ENCODE measurements at places on chromosomes 2 and 18.
A peak's percentile ranks its signal among the peaks of the same experiment; 100 is the strongest.

DNA sequence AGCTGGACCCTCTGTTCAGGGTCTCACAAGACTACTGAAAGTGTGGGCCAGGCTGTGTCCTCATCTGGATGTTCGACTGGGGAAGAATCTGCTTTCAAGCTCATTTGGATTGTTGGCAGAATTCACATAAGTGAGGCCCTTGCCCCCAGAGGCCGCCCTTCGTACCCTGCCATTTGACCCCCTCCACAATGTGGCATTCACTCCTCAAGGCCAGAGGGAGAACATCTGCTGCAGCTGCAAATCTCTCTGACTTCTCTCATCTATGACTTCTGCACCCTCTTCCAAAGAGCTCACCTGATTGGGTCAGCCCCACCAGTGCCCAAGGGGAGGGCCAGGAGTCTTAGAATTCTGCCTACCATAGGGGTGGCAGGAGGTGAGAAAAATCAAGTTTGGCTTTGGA, 3.9 kb upstream of the CNDP2 start:
- DNase-seq: no peak

- DNase-seq: peak; percentile 6
Measured at GRCh38 chr2:172200495-172201085, 97.9 kb upstream of the DLX2 start.

DNA sequence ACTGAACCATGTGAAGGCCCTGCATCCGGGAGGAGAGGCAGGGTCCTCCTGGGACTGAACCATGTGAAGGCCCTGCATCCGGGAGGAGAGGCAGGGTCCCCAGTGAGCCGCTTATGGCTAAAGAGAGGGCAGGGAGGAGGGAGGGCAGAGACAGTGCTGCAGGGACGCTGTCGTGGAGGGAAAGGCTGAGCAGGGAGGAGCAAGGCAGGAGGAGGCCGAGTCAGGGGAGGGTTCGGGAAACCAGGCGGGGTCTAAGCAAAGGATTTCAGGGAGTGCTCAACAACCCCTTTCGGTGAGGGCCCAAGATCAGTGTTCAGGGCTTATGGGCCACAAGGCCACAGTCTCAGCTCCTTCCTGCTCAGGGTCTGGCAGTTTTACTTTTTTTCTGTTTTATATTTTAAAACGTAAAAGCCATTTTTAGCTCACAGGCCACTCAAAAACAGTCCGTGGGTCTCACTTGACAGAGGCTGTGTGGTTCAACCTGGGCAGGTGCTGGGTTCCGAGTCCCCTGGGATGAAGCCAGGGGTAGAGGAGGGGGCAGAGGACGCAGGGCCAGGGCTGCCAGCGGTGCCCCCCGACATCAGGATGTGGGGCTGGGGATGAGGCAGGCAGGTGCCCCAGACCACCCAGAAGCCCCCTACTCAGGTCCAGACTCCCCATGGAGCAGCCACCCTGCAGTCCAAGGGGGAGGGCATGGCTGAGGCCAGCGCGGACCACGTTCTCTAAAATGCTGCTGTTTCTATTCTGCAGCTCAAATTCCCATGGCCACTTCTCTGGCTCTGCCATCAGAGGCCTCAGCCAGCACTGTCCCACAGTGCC, 5.2 kb downstream of the TMEM18 start:
- DNase-seq: no peak

GRCh38 chr18:76619261-76619620, 124.2 kb upstream of the ZNF516 start:
- no peak for DNase-seq

GRCh38 chr2:223075301-223076270, 23.6 kb downstream of the KCNE4 start:
- no peak for DNase-seq

DNA sequence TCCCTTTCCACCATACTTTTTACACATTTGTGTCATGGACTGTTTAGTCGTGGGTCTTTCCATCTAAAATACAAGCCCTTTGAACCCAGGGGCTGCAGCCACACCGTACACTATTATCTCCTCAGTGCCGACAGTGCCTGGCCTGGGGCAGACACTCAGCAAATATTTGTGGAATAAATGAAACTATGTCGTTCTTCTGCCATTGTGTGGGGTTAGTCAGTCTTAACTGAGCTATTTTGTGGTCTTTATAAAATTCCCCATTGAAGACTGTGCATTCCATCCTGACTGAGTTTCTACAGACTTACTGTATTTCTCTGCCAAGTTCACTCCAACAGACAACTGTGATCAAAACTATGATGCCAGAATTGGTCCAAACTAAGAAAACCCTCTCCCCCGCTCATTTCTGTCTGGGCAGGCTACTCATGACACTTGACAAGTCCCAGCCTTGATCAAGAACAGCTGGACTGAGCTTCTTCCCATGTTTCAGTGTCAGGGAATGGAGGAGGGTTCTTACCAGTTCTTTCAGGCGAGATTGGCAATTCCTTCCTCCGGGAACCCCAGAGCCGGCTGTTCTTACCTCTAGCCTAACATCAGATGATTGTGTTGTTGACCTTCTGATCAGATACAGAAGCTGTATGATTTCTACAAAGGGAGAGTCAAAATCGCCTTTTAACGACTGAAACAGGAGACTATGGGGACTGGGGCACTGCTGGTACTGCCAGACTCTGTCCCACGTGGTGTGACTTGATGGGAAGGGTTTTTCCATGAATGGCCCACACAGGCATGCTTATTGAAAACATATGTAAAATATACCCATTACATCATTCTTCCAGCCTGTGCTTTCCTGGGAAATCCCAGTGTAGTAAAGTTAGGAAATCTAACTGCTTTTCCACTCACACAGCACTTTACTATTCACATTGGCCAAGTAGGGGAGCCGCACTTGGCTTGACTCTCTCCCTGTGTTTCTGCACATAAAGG, 77.4 kb upstream of the NPAS2 start:
- no peak for DNase-seq

GRCh38 chr18:75073654-75074053, 135.3 kb downstream of the PTGR3 start:
- no peak for DNase-seq

GRCh38 chr2:127610561-127610960, 35.4 kb upstream of the GPR17 start:
- DNase-seq: no peak

- no peak for DNase-seq
Measured at GRCh38 chr2:27121906-27122305, 1.7 kb upstream of the ABHD1 start.

DNA sequence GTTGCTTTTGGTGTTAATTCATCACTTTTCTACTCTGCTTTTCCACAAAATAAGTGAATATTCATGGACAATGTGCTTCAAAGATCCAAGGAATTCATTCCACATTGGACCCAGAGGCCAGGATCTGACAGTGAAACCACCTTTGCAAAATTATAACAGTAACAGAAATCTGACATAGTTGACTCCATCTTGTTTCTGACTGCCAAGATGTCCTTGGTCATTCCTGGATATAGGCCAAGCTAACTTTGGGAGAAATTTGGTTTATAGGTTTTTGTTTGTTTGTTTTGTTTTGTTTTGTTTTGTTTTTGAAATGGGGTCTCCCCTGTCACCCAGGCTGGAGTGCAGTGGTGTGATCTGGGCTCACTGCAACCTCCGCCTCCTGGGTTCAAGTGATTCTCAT, 10.3 kb downstream of the MPPE1 start:
- no peak for DNase-seq

- DNase-seq: no peak
Measured at GRCh38 chr18:76937597-76937996, 115.2 kb downstream of the ZNF236 start.

GRCh38 chr2:7997279-7997678, 684.6 kb upstream of the ID2 start:
- DNase-seq: no peak

GRCh38 chr2:184336688-184337087, 261.6 kb upstream of the ZNF804A start:
- DNase-seq: no peak

GRCh38 chr2:54634564-54635511, 88.6 kb upstream of the EML6 start:
- DNase-seq: peak; percentile 17

DNA sequence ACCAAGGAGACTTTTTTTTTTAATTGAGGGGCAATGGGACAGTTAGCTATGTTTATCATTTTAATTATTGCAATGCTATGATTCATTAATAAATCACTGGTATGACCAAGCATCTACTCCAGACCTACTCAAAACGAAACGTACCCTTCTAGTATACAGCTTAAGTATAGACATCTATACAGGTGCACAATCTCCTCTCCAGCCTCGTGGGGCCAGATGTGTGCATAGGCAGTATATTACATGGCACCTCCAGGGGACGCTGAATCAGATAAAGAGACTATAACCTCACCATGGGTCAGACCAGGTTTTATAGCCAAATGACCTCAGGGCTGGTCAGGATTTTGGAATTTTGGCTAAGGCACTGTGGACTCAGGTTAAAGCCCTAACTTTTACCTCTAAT, 86.6 kb downstream of the SS18 start:
- DNase-seq: no peak

GRCh38 chr2:208280234-208280633, 14.2 kb downstream of the PIKFYVE start:
- no peak for DNase-seq

DNA sequence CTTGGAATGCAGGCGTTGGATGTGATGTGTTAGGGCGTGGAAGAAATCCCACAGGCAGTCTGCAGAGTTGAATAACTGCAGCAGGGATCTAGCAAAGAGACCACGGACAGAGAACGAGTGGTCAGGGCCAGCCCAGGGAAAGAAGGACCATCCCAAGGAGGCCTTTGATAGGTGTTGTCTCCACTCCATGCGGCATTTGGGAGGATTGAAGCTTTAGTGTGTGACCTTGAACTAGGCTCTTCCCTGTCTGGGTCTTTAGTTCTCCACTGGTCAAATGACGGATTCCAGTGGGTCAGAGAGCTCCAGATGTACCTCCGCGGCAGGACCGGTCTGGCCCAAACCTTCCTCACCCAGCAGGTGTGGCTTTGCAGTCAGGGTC, 18.4 kb downstream of the GREB1 start:
- no peak for DNase-seq

GRCh38 chr18:58505181-58505580, 123.7 kb downstream of the ALPK2 start:
- peak; percentile 47 for DNase-seq

DNA sequence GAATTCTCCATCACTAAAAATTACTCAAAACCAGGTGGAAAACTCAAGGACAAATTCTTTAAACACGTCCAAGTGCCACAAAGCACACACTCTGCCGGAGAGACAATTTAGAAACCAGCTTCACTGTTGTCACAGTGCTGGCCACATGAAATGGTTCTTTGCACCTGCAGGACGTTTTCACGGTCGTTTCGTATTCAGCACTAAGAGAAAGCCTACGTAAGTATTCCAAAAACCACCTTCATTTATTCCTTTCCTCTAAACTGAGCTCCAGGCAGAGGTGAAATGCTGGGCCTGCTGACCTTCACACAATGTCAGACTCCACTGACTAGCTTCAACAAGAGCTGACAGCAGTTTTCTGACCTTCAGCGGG, 680 bp downstream of the ATP5F1A start:
- peak; percentile 30 for DNase-seq

DNA sequence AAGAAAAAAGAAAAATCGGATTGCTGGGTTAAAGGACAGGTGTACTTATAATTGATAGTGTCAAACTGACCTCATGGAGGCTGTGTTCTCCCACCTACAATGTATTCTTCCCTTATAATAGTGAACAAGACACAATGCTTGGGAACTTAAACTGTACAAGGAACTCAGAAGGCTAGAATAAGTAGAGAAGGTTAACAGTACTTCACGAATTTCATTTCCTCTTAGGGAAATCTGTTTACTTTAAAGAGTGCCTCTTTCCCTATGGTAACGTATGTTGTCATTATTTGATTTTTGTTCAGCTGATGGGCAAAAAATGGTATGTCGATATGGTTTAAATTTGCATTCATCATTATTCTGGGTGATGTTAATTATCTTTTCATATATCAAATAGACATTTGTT, 9.2 kb upstream of the HK2 start:
- no peak for DNase-seq

DNA sequence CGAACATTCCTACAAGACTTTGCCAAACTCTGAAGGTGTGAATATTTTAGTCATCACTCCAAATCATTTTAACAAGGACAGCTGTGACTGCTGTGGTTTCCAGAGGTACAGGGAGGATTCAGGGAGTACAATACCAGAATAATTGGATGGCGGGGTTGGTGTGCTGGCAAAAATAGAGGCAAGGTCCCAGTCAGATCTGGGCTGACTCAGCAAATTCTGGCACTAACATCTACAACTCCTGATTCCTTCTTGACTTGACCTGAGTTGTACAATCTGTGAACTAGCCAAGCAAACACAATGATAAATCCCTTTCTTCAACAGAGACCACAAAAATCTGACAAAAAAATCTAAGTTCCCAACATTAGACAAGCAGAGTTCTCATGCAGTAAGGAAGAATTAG, 40.4 kb downstream of the RMP24 start:
- no peak for DNase-seq

- DNase-seq: no peak
Measured at GRCh38 chr2:170017860-170018532, 160.0 kb upstream of the MYO3B start.

- DNase-seq: no peak
Measured at GRCh38 chr2:112841295-112842044, 4.9 kb upstream of the IL1B start.

GRCh38 chr2:1656961-1657841, 87.1 kb downstream of the PXDN start:
- no peak for DNase-seq

- peak; percentile 55 for DNase-seq
Measured at GRCh38 chr2:170715062-170715931, at the start of gene SP5. TSS of gene SP5 (plus strand) at chr2:170715337. CDS start at chr2:170715513, 176 bp downstream.

DNA sequence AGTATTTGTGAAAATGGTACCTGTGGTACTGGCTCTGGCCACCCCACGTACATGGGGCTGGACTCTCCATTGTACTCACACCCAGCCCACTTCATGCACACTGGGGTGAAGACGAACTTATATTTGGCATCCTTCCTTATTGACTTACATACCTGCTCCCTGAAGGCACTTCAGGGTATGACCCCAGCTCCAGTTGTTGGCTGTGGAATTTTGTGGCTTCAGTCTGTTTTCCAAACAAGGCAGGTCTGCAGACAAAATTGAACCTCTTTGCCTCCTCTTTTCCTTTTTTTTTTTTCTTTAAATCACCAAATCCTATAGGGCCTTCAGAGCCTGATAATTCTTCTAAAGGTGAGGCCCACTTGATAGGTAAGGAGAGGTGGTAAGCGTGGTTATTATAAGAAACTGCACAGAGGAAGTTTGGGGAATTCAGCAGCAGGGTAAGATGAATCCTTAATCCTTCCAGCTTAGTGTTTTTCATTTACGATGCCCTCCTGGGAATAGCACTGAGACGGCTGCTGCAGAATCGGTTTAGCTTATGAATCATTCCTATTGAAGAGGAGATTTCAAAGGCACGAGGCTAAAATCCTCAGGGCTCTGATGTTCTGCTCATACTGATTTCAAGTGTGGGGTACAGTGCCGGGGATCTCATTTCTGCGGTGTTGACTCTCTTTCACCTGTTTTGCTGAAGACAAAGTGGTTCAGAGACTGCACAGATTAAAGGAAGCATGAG, 55.2 kb downstream of the KIF5C start:
- DNase-seq: no peak

GRCh38 chr18:49677081-49677480, 115.2 kb downstream of the LIPG start:
- no peak for DNase-seq

All from CD4-positive, alpha-beta T cell treated with Interleukin-21 for 1 hour (primary cell).